HepG2 (cell line): ENCODE measurements at places on chromosomes 3 and 15. TPM values are rescaled to one million over a fixed set of nuclear protein-coding genes. Genes with fewer than 3 reads are reported as not detected.

DNA sequence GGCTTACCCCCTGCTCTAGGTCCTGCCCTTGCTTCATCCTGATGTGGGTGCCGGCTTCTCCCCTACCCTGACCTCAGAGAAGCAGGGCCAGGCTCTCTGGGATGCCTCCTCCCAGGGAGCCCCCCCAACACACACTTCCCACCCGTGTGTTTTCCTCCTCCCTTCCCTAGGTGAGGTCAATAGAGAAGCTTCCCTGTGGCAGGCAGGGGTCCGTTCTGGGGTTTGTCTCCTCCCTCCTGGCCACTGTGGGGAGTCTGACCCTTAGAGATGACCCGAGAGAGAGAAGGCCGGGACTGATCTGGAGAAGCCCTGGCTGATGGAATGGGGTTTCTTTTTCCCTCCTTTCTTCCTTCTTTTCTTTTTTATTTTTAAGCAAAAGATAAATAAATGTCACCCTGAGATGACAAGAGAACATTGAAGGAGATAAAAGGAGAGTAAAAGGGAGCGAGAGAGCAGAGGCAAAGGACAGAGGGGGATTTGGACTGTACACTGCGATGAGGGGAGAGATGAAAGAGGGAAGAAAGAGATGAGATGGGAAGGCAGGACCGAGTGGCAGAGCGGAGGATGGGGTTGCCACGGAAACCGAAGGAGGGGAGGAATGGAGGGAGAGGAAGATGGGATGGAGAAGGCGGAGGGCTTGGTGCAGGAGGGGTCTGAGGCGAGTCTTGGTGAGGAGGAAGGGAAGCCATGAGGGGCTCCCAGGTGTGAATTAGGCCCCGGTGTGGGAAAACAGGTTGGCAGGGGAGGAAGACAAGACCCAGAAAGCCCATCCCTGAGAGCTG, 48.4 kb downstream of the IDH2 start:
- no peak overlapping the region for H3K4me3 ChIP-seq
- no peaks in the 10 kb centered on the region for H3K36me3 ChIP-seq
- DNase-seq: no peak
- H3K4me1 ChIP-seq: peaks cover 35% of the 10 kb centered on the region

DNA sequence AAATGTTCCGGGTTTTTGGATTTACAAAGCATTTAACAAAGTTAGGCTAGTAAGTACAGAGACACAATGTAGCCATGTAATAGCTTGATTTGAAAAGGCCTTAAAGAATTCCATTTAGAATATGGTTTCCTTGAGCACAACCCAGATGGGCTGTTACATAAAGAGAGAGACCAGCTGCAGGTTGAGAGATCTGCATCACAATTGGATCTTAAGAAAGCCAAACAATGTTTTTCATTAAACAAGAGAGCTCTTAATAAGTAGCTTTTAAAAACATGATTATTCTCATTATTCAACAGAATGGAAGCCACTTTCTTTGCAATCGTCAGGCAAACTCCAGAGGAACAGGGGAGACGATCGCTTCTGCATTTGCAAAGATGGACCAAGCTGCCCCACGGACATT, 300.3 kb downstream of the OCA2 start:
- H3K4me1 ChIP-seq: no peaks in the 10 kb centered on the region

- H3K36me3 ChIP-seq: no peaks in the 10 kb centered on the region
- no peaks in the 10 kb centered on the region for H3K4me1 ChIP-seq
- H3K27ac ChIP-seq: no peak overlapping the region
- DNase-seq: no peak
- no peak overlapping the region for H3K4me3 ChIP-seq
These were observed 138.5 kb downstream of the GABRB3 start for GRCh38 chr15:26634319-26634718.

DNA sequence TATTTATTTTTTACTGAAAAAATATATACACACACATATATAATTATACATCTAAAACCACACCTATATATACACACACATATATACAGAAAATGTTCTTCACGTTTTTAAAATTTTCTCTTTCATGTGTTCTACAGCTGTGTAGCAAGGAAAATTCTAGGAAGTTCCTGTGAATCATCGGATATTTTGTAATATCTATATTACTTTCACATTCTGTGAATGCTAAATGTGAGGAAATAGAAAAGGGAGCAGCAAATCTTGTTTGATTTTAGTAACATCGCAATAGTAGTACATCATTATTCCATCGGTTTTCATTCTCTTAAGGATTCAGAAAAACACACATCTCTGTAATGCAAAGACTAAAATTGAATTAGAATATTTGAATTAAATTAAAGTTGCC, 836.8 kb upstream of the NECTIN3 start:
- DNase-seq: no peak
- no peaks in the 10 kb centered on the region for H3K27me3 ChIP-seq
- no peaks in the 10 kb centered on the region for H3K36me3 ChIP-seq

DNA sequence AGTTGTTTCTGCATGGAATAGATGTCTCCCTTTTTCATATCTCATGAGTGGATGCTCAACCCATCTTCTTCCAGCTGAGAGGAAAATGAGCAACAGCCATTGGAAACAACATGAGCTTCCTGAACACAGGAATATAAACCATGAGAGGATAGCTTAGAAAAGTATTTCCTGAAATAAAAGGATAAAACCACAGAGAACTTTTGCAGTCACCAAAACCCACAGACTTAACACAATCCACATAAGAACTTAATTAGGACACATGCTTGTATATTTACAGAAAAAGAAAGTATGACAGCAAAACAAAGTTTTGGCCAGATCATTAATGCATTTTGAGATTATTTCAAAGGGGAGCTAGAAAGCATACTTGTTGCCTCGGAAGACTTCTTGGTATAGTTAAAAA, 180.5 kb upstream of the RASGRP1 start:
- no peak overlapping the region for H3K4me3 ChIP-seq
- DNase-seq: no peak
- H3K27ac ChIP-seq: no peak overlapping the region

DNA sequence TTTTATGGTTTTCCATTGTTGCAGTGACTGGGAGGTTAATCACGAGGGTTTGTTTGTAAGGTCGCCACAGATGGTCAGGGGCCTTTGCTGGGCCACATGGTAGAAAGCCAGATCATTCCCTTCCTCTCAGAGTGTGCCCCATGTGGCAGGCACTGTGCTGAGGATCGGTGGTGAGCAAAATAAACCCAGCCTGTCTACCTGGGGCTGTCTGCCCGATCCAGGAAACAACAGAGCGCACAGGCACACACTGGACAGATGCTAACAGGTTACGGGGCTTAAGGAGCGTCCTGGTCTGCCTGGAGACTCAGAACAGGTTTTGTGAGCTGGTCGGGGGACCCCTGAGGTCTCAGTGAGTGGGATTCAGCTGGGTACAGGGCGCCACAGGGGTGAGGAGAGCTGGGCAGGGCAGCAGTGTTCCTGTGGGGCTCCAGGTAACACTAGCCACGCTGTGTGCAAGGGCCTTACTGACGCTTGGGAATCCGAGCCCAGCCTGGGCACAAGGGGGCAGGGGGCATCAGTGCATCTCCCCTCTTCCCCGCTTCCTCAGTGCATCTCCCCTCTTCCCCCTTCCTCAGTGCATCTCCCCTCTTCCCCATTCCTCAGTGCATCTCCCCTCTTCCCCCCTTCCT, 136.4 kb downstream of the DNAJB8 start:
- H3K36me3 ChIP-seq: peaks cover 1% of the 10 kb centered on the region; the same call in 1 of the 2 replicates
- peaks cover 2% of the 10 kb centered on the region for H3K4me1 ChIP-seq
- no peak overlapping the region for H3K4me3 ChIP-seq
- DNase-seq: no peak
- no peaks in the 10 kb centered on the region for H3K27me3 ChIP-seq
- H3K27ac ChIP-seq: no peak overlapping the region

Gene LRRN1
- total RNA-seq: not detected in 2 replicates

Gene TWF2
- total RNA-seq: 45.5 and 49.1 TPM in 2 replicates

Gene DENND4A
- 13.2 and 21.1 TPM in 2 replicates for total RNA-seq
